WERI-Rb-1 (cell line): ENCODE measurements at places on chromosomes 5 and 9.

GRCh38 chr5:58199087-58199486, 260.8 kb downstream of the PLK2 start:
- DNase-seq, result no peak

DNA sequence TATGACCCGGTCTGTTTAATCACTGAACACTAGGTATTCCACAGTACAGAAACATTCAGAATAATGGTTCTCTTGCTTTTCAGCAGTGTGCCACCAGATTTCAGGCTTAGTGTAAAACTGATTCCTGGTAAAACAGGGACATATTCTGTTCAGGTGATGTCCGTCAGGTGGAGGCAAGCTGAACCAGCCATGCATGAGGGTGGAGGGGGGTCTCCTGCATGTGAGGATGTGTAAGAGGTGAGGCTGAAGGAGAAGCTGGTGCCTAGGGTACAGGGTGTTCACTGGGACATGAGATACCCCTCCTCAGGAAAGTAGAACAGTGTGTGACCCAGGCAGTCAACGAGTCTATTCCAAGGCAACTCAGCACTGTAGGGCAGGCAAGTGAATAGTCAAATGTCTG, 563.9 kb downstream of the BNC2 start:
- DNase-seq, result no peak

GRCh38 chr9:21830589-21830988, 28.2 kb downstream of the MTAP start:
- no peak for DNase-seq

GRCh38 chr9:110133608-110134210, 74.2 kb downstream of the C9orf152 start:
- no peak for DNase-seq

DNA sequence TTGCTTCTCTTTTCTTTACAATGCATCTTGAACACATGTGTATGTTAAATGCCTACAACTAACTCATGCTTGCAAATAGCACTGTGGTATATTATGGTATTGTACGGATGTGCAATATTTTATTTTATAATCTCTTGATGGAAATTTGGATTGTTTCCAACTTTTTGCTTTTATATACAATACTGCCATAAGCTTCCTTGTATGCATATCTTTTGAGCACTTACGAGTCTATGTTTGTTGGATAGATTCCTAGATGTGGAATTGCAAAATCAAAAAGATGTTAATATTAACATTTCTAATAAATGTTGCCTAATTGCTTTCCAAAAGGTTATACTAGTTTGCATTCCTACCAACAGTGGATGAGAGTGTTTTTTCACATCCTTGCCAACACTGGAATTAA, 3.4 kb upstream of the GALNT12 start:
- DNase-seq, result no peak

DNA sequence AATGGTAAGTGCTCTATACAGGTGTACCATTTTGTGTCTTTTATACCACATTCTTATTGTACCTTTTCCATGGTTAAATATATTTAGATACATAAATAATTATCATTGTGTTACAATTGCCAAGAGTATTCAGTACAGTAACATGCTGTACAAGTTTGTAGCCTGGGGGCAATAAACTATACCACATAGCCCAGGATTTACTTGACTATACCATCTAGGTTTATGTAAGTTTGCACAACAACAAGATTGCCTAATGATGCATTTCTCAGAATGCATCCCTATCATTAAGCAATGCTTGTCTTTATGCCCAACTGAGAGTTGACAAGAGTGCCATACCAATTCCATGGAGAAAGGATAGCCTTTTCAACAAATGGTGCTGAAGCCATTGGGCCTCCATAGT, 136.7 kb upstream of the PJA2 start:
- DNase-seq, result no peak

GRCh38 chr5:94362857-94363256, 255.5 kb downstream of the KIAA0825 start:
- DNase-seq, result no peak

GRCh38 chr5:98121036-98121936, 652.2 kb upstream of the RGMB start:
- peak; percentile 16 for DNase-seq

- DNase-seq, result no peak
These were observed 12.8 kb upstream of the RPS23 start for GRCh38 chr5:82290908-82291307.

- DNase-seq, result no peak
These were observed 502.8 kb downstream of the NTRK2 start for GRCh38 chr9:85172001-85172978.

GRCh38 chr5:154756009-154756867, 1.1 kb downstream of the LARP1 start:
- DNase-seq, result peak; percentile 23

GRCh38 chr5:136639616-136640015, 274.3 kb upstream of the TRPC7 start:
- no peak for DNase-seq

GRCh38 chr9:125896404-125896803, 149.2 kb downstream of the PBX3 start:
- DNase-seq, result no peak

DNA sequence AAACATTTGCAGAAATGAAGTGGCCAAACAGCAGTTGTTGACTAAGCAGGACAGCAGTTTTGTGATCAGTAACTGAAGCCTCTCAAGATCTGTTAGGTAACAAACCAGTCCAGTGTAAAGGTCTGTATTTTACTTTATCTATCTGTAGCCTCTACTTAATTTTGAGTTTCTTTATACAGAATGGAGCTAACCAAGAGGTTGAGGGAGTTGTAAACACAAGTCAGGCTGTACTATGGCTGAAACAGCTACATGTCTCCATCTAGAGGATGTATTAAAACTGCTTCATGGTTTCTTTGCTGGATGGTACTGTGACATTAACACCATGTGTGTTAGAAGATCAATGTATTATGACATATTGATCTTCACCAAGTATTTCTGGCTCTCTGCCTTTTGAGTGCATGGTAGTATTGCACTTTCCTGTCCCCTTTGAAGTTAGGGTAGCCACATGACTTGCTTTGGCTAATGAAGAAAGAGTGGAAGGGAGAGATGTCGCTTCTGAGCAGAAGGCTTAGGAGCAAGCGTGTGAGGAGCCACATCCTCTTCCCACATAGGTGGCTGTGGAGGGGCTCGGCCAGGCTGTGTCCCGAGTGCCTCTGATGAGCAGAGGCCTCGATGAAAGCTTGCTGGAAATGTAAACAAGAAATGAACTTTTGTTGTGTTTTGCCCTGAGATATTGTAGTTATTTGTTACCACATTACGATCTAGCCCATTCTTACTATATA, 105.6 kb upstream of the PCA3 start:
- no peak for DNase-seq

DNA sequence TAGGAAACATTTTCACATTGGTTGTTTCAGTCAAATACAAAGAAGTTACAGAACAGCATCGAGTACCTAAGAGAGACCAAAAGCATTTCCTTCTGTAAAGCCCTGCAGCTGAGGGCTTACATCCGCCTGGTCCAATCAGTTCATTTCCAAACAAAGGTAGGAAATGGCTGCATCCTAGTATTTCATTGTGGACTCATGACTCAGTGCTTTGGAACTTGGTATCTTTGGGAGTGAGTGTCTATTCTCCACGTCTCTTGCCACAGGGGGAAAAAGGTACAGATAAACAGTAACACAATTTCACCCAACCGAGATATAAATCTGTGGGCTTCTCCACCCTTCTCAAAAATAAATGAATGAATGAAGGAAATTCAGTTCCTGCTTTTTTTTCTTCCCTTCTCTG, 75.4 kb downstream of the NFIB start:
- no peak for DNase-seq

GRCh38 chr9:132372177-132373095, 17.6 kb upstream of the SETX start:
- peak; percentile 82 for DNase-seq

DNA sequence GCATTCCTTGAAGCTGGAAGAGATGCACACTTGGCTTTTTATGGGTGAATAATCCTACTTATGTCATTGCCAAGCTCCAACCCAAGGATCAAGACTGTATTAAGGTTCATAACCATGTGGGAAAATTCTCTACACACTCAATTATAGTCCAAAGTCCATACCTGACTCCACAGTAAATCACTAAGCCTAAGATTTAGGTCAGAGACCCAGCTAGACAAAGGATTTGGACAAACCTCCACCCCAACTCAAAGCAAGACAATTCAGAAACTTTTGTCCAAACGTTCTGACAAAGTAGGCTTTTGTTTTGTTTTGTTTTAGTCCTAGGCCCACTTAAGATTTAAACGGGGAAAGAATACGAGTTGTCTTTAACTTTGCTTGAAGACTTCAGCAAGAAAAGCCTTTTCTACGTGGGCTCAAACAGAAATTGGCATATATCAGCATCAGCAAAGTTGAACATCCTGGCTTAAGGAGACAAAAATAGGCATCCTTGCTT, 1.7 kb downstream of the MEGF9 start:
- no peak for DNase-seq

DNA sequence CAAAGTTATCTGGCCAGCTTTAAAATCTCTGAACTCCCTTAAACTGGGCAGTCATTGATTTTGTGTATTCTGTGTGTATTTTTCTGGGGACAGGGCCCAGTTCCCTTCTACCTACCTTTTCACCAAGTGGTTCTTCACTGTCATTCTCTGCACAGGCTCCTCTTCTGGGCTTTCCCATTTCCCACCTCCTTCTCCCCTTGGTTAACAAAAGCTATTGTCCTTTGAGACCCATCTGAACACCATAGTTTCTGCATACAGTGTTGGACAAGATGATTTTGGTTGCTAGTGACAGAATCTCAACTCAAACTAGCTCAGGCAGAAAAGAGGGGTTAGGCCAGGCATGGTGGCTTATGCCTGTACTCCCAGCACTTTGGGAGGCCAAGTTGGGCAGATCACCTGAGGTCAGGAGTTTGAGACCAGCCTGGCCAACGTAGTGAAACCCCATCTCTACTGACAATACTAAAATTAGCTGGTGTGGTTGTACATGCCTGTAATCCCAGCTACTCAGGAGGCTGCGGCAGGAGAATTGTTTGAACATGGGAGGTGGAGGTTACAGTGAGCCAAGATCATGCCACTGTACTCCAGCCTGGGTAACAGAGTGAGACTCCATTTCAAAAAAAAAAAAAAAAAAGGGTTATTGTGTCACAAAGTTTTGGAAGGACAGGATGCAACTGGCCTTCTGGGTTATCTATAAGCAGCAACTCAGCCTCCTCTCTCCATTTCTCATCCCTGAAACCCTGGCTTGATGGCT, 31.0 kb upstream of the ANKRD34B start:
- DNase-seq, result no peak

DNA sequence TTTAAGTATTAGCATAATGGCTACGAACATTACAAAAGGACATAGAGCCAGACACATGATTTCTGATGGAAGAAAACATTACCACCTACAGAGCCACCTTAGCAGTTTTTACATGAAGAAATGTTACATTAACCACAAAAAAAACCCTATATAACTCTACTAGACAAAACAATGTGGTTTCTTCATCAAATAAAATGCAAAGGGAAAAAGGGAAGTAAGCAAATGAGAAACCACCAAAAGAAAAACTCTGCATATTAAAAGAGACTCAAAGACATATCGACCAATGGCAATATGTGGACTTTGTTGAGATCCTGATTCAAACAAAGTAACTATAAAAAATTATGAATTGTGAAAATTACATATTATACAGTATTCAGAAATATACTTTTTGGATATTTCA, 132.7 kb downstream of the TSSK1B start:
- no peak for DNase-seq

DNA sequence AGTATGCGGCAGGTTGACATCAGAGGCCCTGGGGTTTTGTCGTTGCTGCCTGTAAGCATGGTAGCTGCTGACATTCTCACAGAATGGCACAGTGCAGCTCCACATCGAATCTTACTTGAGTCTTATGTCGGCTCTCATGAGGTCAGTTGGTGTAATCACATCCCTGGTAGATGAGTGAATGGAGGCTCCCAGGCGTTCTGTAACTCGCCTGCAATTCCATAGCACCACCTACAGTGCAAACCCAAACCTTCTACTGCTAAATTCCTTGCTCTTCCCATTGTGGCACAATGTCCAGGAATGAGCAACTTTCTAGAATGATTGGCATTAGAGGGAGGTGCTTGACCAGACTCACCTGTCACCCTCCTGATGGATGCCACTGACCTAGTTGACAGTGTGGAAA, 578.4 kb downstream of the CCDC171 start:
- peak; percentile 39 for DNase-seq

DNA sequence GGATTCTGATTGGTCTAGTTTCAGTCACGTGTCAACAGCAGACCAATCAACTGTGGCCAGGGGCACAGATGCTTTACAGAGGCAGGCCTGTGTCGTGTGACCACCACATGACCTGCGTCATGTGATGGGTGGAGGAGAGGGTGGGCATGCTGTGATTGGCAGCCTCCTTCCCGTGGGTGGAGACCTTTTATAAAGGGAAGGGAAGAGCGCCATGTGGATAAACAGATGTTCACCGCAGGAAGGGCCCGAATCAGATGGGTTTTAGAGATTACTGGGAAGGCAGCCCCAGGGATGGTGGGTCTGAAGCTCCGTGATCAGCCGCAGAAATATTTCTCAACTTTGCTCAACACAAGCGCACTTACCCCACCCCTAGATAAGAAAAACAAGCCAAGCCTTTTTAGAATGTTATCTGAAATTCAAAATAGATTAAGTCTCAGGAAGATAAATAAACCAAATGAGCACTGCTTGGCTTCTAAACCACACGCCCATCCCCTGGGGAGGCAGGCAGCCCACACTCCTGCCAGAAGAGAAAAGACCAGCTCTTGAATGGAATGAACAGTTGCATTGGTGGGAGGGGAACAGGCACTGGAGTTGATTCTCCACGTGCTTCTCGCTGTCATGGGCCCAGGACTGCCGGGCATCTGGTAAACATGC, 43.6 kb downstream of the ROPN1L start:
- DNase-seq, result peak; percentile 76

GRCh38 chr9:96513622-96514021, 63.7 kb downstream of the HABP4 start:
- no peak for DNase-seq

DNA sequence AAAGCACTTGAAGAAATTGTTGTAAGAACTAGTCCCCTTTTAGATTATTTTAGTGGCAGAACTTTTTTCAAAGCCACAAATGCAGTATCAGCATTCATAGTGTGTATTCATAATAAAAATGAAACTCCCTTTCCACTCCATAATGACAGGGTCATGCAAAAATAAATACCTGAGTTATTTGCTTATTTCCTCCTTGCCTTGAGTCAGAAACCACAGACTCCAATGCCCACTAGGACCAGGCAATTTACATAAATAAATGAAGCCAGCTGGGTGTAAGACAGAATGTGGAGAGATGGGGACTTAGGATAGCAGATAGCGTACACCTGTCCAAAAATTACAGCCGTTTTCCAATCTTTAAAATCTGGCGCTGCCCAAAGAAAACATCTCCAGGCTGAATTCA, 417.8 kb downstream of the TMEM161B start:
- no peak for DNase-seq

DNA sequence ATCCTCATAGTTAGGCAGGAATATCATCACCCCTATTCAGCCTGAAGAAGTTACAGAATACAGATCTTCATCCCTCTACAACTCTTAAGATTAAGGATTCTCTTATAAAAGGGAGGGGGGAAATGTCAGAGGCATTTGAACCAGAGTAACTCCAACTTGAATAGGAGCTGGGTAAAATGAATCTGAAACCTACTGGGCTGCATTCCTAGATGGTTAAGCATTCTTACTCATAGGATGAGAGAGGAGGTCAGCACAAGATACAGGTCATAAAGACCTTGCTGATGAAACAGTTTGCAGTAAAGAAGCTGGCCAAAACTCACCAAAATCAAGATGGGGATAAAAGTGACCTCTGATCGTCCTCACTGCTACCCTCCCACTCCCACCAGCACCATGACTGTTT, 14.4 kb downstream of the FREM1 start:
- DNase-seq, result no peak

GRCh38 chr5:151139646-151140045, 17.9 kb downstream of the ANXA6 start:
- no peak for DNase-seq
